ENCODE measurements at places on chromosomes 13 and 19.

DNA sequence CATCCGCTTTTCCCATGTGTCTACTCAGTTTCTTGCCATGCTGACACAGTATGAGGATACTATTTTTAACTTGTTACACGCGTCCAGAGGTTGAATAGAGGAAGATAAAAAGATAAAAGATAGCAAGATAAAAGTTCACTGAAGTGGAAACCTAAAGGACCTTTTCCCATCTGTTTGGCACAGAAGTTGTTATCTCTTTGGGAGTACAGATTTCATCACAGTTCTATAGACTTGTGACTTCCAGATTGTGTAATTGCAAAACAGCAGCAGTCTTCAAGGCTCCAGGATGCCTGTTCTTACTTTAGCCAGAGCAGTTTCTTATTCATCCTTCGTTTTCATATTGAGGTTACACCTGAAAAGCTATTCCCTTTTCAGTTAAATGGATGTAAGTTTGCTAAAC, 369.2 kb downstream of the GPC5 start:
- DNase-seq: no peak

DNA sequence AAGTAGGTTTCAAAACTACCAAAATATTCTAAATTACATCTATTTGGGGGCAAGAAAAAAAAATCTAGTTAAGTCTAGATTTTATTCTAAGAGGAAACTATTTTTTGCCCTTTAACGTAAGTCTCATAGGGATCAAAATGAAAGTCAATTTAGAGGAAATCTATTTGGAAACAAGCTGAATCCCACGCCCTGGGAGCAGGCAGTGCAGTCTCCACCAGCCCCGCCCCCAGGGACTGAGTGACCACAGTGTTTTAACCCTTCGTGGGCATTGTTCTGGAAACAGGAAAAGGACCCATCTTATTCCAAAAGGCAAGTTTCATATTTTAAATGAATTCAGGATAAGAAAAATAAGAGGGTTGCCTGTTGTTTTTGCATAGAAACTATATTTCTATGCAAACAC, 209.7 kb downstream of the SPRY2 start:
- no peak for DNase-seq

GRCh38 chr19:16200038-16201010, 2.6 kb downstream of the AP1M1 start:
- DNase-seq: no peak

DNA sequence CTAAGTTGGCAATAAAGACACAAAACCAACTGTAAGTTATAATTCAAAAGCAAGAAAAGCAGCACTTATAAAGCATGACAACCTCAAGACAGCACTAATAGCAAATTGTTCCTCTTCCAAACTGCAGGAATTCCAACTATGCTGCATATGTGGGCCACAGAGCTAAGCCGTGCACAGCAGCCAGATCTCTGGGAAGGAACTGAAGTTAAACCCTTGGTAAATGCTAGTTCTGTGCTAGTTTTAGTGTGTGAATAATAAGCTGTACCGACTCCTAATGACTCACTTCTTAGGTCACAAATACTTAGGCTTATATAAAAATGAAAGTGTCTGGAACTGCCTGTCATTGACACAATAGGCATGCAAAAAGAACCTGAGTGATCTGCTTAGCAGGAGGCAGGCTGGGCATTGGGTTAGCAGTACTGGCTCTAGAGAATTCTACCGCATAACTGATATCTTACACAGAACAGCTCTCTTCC, 21.2 kb upstream of the GTF3A start:
- peak; percentile 26 for DNase-seq

- no peak for DNase-seq
Measured at GRCh38 chr13:24564881-24565280, 52.3 kb upstream of the PARP4 start.

- DNase-seq: no peak
Measured at GRCh38 chr19:8377598-8377997, 12.6 kb upstream of the RAB11B start.

GRCh38 chr13:24672141-24673132, 7.8 kb upstream of the ATP12A start:
- no peak for DNase-seq

GRCh38 chr13:82772816-82773215, 1109.5 kb downstream of the SLITRK1 start:
- no peak for DNase-seq

DNA sequence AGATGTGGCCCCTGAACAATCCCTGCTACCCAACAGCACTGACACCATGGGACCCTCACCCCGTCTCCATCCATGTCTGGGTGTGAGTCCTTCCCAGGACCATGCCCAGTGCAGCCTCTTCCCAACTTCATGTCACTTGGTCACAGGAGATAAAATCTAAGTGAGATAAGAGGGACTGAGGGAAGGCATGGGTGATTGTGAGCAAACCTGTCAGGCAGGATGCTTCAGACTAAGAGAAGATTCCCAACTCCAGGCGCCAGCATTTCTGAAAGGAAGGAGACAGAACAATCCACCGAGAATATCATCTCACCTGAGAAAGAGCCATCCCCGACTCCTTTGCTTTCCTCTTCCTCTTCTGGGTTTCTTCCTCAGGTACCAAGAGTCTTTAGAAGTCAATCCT, 7.5 kb downstream of the ZNF320 start:
- no peak for DNase-seq

- DNase-seq: no peak
Measured at GRCh38 chr19:37078717-37079032, 442 bp downstream of the ZNF420 start.

DNA sequence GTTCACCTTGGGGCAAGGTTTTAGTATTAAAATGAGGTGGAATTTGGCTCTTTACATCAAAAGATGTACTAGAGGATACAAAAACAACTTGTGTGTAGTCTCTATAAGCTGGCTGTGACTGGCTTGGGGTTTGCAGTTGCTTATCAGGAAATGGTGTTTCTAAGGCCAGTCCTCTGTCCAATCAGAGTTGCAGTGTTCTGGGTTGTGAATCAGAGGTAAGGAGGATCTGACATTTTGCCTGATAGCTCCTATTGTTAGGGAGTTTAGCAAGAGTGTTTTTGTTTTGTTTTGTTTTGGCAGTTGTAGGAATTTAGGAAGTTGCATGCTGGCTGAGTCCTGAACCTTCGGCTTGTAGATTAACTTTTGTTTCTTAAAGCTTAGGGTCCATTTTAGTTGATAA, 20.1 kb upstream of the ESD start:
- no peak for DNase-seq

GRCh38 chr13:42893214-42893671, 98.8 kb downstream of the EPSTI1 start:
- no peak for DNase-seq

GRCh38 chr13:47934371-47934770, 66.7 kb downstream of the SUCLA2 start:
- no peak for DNase-seq

- DNase-seq: no peak
Measured at GRCh38 chr19:58492265-58492664, 16.1 kb downstream of the ZNF446 start.

- no peak for DNase-seq
Measured at GRCh38 chr13:46665633-46666482, 112.9 kb downstream of the LRCH1 start.

GRCh38 chr13:22821589-22821988, 359.2 kb upstream of the SGCG start:
- no peak for DNase-seq

DNA sequence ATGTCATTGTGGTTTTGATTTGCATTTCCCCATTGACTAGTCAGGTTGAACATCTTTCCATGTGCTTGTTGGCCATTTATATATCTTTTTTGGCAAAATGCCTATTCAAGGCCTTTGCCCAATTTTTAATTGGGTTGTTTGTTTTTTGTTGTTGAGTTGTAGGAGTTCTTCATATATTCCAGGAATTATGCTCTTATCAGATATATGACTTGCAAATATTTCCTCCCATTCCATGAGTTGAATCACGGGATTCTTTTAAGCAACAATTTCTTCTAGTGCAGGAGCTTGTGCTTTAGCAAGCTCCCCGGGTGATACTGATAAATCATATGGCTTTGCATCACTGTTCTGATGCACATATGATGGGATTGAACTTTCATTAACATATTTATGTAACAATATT, 47.0 kb upstream of the FLT1 start:
- DNase-seq: no peak

GRCh38 chr19:31350693-31351055, 1.4 kb upstream of the TSHZ3 start:
- DNase-seq: no peak

DNA sequence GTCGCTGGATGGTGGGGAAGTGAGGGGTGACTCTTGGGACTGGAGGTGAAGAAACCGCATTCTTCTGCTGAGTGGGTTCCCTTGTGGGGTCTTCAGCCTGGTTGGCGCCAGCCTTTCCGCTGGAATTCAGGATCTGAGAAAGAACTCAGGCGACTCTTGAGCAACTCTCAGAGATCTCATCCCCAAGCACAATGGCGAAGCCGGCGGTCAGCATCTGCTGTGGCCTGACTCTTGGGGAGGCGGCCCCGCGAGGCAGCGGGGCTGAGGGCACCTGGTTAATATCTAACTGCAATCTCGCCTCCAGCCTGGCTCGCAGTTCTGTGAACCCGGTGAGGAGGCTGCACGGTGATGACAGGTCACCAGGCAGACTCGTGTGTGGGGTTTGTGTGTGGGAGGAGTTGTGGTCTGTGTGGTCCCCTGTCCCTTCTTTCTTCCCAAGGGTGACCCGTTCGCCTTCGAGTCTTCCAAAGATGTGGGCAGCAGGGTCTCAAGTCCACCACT, 883 bp downstream of the ZNF441 start:
- DNase-seq: no peak

DNA sequence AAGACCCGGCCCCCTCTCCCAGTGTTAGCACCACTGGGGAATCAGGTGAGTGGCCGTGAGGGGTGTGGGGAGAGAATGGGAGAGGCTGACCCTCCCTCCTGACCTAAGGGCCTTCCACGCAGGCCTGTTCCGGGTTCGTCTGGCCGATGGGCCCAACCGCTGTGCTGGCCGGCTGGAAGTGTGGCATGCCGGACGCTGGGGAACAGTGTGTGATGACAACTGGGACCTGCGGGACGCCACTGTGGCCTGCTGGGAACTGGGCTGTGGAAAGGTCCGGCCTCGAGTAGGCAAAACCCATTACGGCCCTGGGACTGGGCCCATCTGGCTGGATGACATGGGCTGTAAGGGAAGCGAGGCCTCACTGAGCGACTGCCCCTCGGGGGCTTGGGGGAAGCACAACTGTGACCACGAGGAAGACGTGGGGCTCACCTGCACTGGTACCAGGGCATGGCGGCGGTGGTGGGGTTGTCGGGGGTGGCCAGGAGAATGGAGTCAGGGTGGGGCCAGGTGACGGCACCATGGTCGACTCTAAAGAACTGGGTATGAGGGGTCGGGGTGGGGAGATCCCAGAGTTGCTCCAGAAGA, 12.2 kb downstream of the SSC5D start:
- DNase-seq: no peak

DNA sequence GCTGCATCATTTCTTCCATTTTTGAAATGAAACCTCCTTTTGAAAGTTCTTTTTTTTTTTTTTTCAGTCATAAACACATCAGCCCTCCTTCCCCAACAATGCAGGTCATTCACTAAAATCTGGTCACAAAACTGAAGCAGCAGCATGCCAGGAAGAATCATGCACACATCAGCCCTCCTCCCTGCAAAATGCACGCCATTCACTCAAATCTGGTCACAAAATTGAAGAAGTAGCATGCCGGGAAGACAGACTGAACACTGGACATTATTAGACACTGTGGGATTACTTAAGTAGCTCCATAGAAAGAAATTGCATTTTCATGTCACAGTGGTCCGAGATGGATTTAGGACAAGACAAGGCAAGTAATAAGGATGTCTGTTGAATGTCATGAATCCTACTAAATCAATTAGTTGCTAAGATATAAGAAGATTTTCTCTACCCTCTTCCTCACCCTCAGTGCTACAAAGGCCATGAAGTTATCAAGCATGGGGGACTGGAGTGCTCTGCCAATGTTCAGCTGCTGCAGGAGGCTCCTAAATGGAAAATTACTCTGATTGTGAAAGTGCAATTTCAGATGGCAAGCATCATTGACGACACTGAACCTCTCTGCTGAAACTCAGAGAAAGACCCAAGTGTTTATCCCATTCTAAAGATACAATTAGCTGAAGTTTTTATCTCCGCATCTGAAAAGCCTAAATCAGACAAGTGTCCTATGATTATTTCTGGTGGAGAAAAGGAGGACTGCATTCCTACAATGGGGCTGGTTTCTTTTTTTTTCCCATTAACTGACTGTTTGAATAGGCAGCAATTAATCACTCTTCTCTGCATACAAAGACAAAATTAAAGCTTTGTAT, 913.2 kb downstream of the DIAPH3 start:
- DNase-seq: no peak

DNA sequence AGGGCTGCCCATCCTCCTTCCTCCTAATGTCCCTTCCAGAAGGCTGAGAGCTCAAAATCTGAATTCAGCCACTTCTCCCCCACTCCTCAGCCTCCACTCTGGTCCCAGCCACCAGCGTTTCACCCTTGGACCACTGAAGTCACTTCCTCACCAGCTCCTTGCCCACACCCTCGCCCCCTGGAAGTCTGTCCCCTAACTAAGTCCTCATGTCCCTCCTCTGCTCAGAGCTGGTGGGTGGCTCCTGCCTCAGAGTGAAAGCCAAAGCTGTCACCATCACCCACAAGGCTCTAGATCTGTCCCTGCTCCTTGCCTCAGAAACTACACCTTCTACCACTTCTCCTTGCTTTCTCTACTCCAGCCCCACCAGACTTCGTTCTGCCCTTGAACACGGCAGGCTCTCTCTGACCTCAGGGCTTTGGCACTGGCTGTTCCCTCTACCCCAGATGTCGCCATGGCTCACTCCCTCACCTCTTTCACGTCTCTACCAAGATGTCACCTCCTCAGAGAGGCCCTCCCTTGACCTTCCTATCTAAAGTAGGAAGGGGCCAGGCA, 1.7 kb downstream of the ERCC1 start:
- no peak for DNase-seq

GRCh38 chr19:48654299-48655059, 8.5 kb upstream of the CA11 start:
- no peak for DNase-seq

GRCh38 chr13:60019119-60019993, 144.4 kb downstream of the DIAPH3 start:
- DNase-seq: no peak

- no peak for DNase-seq
Measured at GRCh38 chr13:46603165-46603603, 50.2 kb downstream of the LRCH1 start.

DNA sequence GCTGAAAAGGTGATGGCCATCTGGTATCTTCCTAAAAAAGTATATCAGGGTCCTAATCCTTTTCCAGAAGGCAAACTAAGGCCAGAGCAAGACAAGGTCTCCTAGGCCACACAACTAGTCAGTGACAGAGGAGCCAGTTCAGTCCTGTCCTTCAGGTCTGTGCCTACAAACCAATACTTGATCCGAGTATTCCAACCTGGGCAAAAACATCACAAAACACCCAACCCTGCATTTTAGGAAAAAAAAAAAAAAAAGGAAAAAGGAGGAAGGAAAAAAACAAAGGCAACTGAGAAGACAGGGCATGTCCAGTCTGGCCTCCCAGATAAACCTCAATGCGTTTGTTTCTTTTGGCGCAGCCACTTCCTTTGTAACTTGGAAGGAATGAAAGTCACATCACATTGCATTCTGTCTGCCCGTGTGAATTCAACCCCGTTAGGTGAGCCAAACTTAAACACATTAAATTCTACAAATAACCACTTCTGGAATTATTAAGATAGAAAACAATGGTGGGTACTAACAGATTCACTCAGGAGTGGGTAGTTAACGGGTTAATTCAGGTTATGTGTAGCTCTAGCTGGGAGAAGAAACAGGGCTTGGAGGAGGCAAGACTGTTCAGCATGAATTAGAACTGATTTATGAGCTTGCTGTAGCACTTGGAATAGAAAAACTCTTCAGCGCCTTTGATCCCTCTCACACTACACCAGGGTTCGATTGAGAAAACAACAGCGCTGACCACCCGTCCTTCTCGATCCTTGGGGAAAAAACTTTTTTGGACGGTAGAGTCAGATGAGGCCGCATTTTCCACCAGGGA, 43.0 kb upstream of the HNRNPA1L2 start:
- no peak for DNase-seq

Measured in HS-27A (cell line).